ENCODE measurements at places on chromosomes 13 and 19.

DNA sequence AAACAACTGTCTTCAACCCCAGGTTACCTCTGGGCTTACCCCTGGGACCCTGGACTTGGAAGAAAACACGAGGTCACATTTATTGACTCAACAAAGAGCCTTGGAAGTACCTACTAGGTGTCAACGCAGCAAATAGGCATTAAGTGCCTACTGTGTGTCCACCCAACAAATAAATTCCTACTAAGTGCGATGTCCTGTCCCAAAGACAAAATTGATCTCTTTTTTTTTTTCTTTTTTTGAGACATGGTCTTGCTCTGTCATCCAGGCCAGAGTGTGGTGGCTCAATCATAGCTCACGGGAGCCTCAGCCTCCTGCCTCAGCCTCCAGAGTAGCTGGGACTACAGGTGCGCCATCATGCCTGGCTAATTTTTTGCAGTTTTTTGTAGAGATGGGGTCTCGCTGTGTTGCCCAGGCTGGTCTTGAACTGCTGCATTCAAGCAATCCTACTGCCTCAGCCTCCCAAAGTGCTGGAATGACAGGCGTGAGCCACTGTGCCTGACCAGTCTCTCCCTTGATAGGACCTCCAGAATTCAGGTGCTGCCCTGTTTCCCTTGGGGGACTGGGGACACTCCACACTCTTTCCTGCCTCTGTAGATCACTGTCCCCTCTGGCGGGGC lies 589 bp upstream of the S1PR2 start:
- no peak for DNase-seq

GRCh38 chr19:42024622-42025111 lies 30.6 kb upstream of the ATP1A3 start:
- no peak for DNase-seq

- DNase-seq: peak; percentile 91
These were observed at the start of gene ZNF582 for GRCh38 chr19:56393119-56394012. ZNF582 (minus strand) TSS chr19:56393534; CDS start chr19:56391752, 1,782 bp downstream.

GRCh38 chr13:46747031-46747820 lies 49.7 kb downstream of the ESD start:
- no peak for DNase-seq

GRCh38 chr13:93674337-93674755 lies 447.7 kb downstream of the GPC6 start:
- DNase-seq: no peak

- no peak for DNase-seq
These were observed 6.0 kb upstream of the SULT2A1 start for GRCh38 chr19:47891923-47892666.

DNA sequence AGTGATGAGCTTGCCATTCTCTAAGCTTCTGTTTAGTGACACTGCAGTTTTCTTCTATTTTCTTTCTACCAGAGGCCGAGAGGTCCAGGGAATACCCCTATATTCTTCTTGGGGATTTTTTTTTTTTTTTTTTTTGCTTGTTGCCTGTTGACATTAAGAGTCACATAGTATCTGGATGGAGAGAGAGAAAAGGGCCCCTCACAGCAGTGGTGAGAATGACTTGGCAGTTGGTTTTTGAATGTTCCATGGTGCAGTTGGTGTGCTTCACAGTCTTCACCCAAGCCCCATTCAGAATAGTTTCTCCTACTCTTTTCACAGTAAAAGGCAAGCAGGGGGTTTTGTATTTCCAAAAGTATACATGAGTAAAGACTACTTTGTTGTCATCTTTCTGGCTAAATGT lies 577.9 kb downstream of the LMO7 start:
- no peak for DNase-seq

- no peak for DNase-seq
These were observed 8.1 kb downstream of the CARS2 start for GRCh38 chr13:110697842-110698241.

GRCh38 chr19:46976845-46977320 lies 42.8 kb upstream of the NPAS1 start:
- DNase-seq: no peak

GRCh38 chr13:98438246-98439125 lies 138.4 kb downstream of the STK24 start:
- no peak for DNase-seq

GRCh38 chr19:34343751-34344150 lies 21.2 kb upstream of the GPI start:
- no peak for DNase-seq

- no peak for DNase-seq
These were observed 192.5 kb upstream of the PCDH20 start for GRCh38 chr13:61608138-61608537.

DNA sequence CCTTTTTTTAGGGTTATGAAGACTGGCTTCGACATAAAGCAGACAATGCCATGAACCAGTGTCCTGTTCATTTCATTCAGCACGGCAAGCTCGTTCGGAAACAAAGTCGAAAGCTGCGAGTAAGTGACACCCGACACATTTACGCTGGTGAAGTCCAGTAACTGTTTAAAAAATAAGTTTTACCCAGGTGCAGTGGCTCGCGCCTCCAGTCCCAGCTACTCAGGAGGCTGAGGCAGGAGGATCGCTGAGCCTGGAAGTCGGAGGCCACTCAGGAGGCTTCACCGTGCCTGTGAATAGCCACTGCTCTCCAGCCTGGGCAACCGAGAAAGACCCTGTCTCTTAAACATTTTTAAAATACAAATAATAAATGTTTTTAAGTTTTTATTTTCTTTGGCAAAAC lies 120.8 kb downstream of the ATP11A start:
- no peak for DNase-seq

DNA sequence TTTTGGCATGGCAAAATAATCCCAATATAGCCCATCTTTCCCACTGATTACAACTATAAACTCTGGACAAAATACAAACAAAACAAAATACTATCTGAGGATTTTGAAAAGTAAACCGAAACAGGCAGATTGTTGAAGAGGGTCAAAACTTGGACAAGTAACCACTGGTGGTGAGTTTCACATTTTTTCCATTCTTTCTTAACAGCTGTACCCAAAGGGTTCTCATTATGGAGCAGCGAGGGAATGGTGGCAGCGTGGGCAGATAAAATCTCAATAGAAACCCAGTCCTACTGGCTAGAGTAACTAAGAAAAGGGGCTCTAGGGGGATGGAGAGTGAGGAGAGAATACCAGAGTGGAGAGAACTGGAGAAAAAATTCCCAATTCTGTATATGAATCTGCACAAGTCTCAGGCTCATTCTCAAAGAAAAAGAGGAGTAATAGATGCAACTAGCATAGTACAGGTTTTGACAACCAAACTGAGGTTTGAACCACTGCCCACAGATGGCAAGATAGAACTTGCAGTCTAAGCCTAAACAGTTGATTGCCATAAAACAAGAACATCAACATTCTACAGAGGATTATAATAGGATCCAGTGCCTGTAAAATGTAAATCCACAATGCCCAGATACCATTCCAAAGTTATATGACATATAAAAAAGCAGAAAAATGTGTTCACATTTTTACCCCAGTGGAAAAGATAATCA lies 284.5 kb downstream of the KCNRG start:
- DNase-seq: no peak

DNA sequence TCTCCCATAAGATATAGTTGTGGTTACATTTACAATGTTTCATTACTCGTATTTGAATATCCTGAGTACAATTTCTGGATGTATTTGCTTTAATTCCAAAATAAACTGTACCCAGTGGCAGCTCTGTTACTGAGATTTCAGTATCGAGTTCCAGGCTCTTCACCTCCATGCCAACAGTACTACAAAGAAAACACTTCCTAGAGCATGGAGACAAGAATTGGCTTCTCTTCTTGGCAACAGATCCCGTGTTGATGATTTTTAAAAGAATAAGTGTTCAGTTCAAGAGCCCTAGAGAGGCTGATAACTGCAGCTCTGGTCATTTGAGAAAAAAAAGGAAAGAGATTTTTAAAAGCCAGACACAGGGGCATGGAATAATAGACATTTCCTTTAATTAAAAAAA lies 302.8 kb downstream of the EFNB2 start:
- DNase-seq: no peak

- DNase-seq: no peak
These were observed 4.7 kb upstream of the IRS2 start for GRCh38 chr13:109790942-109791605.

DNA sequence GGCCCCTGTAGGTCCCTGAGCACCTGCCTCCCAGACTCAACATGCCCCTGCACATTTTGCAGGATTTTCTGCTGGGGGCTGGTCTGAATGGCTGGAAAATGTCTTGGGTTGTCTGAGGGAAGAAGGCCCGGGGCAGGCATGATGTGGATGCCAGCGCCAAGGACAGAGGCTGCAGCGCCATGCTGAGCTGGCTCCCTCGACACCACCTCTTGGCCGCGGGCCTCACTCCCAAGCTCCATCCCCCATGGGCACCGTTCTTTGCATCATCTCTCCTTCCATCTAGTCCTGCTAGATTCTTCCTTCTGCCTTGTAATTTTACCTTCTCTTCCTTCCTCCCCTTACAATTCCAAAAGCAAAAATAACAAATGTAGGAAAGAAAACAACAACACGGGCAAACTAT lies 70.6 kb downstream of the ZIC5 start:
- DNase-seq: no peak

GRCh38 chr19:49613374-49613773 lies 22.4 kb downstream of the PRR12 start:
- DNase-seq: no peak

DNA sequence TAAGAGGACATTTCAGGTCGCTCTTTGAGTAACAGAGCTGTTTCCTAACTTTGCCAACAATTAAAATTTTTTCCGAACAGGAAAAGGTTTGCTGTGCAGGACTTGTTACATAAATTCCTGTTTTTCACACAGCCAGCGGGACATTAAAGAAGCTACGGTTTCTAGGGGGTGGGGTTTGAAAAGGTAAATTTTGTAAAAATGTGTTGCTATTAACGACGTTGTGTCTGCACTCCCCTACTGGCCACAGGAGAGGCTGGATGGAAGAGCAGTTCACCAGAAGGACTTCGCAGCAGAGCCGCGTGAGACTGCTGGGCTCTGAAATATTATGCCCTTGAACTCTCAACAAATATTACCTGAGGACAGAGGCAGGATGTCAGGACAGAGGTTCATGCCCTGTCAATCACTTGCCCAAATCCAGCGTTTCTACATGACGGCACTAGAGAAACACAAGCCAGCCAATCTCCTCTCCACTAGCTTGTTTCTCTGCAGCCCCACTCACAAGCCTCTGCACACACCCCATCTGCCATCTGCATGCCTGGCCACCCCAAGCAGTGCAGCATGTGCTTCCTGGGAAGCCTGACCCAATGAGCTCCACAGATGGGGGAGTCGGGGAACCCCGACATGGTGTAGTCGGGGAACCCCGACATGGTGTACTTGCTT lies 102.0 kb downstream of the FOXO1 start:
- no peak for DNase-seq

GRCh38 chr13:69300131-69300530 lies 807.5 kb upstream of the ATXN8OS start:
- DNase-seq: no peak

- peak; percentile 56 for DNase-seq
These were observed at the start of gene SLAIN1 for GRCh38 chr13:77697217-77698103. SLAIN1 (plus strand) TSS chr13:77697687; CDS start chr13:77697914, 227 bp downstream.

DNA sequence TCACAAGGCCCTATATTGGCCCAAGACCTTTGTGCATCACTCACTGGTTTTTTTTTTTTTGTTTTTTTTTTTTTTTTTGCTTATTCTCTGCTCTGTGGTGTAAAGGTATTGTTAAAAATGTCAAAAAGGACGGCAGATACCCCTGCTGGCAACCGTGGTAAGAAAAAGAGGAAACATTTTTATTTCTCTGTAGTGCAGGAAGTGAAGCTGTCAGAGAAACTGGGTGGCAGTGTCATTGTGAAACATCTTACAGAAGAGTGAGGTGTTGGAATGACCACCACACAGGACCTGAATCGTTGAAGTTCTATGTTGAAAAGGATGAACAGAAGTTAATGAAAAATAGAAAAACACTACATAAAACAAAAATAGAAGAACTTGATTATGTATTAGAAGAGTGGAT lies 346.4 kb downstream of the FGF9 start:
- DNase-seq: no peak

DNA sequence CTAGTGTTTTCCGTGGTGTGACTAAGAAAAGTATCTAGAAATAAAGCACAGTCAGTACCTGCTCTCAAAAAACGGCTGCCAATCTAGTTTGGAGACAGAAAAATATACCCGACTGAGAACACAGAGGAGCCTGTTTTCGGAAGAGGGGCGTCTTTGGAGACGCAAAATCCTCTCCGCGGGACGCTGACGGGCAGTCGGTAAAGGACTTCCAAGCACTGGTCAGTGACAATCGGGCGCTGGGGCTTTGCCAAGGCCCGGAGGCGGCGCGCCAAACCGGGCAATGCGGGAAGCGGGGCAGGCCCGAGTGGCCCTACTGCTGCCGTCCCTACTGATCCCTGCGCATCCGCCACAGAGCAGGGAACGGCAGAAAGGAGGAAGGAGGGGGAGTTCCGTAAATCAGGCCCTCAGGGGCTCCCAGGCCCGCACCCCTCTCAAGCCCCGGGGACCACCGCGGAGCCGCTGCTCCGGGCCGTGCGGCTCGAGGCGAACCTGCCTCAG lies 588 bp upstream of the DPY19L3 start:
- DNase-seq: no peak

DNA sequence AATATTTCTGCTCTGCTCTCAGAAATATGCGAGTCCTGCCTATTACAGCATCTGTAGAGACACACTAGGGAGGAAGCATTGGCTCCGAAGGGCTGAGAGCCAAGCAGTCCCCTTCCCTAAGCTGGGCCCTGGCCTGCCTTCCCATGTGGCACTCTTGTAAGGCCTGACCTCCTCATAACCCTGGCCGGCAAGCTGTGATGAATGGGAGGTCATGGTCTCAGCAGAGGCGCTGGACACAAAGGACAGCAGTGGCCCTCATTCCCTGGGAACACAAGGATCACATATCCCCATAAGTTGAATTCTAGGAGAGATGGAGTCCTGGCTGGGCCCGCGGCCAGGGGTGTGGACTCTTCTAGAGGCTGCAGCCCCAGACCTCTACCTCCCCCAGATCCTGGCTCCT lies 483.3 kb downstream of the ZNF536 start:
- DNase-seq: no peak

DNA sequence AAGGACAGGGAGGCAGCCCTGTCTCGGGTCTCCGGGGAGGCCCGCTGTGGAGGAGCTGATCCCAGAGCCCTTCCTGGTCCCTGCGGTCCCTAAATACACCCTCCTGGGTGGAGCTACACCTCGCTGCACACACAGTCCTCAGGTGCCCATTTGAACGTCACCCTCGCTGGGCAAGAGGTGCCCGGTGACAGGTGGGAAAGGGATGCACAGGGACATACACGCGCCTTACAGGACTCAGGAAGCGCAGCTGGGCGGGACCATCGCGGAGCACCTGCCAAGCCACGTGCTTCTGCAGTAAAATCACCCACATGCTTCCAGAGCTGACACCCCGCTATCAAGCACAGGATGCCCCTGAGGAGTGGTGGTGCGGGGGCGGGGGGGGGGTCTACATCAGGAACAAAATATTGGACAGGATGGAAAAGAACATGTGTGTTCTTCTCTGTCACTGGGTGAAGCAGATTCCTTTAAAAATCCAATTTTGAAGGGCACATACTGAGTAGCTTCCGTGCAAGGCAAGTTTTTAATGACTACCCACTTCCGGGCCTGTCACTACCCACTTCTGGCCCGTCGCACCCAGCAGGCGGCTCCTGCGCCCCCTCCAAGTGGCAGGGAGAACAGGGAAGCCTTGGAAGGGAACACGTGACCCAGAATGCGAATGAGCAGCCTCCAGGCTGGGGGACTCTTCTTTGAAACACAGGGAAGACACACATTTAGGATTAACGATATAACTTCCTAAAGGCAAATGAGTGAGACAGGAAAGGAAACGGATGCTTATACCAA lies 78.9 kb downstream of the COL4A1 start:
- no peak for DNase-seq

GRCh38 chr13:84380866-84381265 lies 498.6 kb upstream of the SLITRK1 start:
- DNase-seq: no peak
